Right atrium auricular region (tissue), 2 donors: ENCODE measurements at places on chromosomes 6 and 20.
A peak's percentile ranks its signal among the peaks of the same experiment; 100 is the strongest.

GRCh38 chr6:35362200-35362599 is 19.8 kb downstream of the PPARD start:
- no peak for DNase-seq

GRCh38 chr6:27352850-27353249 is 35.7 kb upstream of the ZNF391 start:
- no peak for DNase-seq

GRCh38 chr20:37356961-37357371 is 11.0 kb downstream of the SRC start:
- DNase-seq: no peak

DNA sequence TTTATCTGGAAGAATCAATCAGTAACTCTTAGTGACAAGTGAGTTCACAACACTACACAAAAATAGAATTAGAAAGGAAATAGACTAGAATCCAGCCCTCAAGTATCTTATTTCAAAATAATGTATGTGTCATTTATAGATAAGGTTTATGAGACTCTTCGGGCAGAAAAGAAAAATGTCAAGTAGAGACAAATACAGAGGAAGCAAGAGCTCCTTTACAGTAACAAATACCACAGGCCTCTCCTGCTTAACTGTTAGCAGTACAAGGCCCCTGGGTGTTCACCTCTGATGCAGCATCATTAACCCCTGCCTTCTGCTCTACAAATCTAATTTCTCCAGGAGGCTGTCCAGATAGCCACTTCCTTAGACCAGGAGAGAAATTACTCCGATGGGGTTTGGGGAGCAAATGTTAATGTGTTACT is 76.7 kb downstream of the UBE3D start:
- no peak for DNase-seq

DNA sequence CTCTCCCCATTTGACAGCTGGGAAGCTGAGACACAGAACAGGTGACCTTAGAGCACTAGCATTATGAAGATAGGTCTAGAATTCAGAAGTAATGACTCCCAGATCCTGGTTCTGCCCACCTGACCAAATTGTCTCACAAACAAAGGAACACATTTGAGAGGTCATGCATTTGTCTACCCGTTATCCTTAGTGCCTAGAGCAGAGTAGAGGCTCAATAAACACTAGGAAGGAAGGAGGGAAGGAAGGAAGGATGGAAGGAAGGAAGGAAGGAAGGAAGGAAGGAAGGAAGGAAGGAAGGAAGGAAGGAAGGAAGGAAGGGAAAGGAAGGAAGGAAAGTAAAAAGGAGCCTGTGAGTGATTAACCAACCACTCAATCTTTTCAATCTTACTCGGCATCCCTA is 63.3 kb downstream of the SNAP25 start:
- no peak for DNase-seq

GRCh38 chr6:62808565-62809293 is 402.5 kb upstream of the FKBP1C start:
- DNase-seq: no peak

DNA sequence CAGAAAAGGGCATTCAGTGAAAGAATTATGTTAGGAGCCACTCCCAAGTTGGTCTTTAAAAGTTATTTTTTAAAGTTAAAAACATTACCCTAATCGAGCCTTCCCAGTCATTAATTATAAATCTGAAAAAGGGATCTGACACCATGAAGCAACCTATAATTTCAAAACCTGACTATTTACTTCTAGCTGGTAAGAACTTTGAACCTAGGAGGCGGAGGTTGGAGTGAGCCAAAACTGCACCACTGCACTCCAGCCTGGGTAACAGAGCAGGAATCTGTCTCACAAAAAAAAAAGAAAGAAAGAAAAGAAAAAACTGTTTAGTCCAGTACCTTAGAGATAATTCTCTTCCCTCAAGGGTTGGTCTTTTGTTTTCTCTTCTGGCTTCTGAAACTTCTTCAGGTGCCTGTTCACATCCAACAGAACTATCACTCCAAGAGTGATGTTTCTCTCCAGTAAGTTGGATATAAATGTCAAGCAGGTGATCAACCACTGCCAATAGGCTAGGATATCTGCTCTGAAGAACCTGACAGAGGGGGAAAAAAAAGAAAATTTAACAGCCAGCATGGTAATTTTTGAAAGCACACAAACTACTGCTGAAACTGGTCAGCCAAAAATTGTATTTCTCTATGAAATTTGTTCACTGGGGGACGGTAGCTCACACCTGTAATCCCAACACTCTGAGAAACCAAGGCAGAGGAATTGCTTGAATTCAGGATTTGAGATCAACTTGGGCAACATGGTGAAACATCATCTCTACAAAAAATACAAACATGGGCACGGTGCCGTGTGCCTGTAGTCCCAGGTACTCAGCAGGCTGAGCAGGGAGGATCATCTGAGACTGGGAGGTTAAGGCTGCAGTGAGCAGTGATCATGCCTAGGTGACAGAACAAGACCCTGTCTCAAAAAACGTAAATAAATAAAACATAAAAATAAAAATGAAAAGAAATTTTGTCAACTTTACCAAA is 38.2 kb downstream of the MDN1 start:
- DNase-seq: no peak

DNA sequence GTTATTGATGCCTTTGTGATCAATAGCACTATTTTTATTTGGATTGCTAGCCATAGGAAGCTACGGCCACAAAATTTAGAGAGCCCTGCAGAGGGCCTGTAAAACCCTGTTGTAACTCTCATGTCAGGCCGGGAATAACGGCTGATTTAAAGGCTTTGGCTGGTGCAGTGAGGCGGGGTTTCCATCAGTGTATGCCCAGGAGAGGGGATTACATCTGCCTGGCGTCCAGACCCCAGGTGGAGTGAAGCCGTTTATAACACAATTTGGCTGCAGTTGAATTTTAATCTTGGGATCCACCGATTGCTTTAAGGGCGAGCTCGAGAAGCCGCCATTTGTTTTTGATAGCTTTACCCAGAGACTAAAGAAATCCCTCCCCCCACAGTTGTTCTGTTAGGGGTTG is 29.1 kb upstream of the APCDD1L start:
- DNase-seq: peak; percentile 1

DNA sequence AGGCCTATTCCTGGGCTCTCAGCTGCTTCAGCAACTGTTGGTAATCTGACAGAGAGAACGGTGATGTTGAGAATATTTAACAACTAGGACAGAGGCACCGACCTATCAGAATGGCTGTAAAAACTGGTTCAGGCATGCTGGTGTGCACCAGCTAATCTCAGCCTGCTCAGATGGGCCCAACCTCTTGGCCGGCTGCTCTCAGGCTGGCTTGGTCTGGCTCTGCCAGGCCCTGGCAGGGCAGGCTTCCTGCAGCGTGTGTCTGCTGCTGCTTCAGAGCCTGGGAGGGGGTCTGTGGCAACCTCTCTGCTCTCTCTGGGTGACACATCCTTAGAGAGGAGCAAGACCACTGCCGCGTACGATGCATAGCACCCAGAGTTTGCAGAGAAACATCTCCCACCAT is 4.8 kb downstream of the SLC2A12 start:
- no peak for DNase-seq

GRCh38 chr6:4856785-4857184 is 80.6 kb downstream of the CDYL start:
- no peak for DNase-seq

DNA sequence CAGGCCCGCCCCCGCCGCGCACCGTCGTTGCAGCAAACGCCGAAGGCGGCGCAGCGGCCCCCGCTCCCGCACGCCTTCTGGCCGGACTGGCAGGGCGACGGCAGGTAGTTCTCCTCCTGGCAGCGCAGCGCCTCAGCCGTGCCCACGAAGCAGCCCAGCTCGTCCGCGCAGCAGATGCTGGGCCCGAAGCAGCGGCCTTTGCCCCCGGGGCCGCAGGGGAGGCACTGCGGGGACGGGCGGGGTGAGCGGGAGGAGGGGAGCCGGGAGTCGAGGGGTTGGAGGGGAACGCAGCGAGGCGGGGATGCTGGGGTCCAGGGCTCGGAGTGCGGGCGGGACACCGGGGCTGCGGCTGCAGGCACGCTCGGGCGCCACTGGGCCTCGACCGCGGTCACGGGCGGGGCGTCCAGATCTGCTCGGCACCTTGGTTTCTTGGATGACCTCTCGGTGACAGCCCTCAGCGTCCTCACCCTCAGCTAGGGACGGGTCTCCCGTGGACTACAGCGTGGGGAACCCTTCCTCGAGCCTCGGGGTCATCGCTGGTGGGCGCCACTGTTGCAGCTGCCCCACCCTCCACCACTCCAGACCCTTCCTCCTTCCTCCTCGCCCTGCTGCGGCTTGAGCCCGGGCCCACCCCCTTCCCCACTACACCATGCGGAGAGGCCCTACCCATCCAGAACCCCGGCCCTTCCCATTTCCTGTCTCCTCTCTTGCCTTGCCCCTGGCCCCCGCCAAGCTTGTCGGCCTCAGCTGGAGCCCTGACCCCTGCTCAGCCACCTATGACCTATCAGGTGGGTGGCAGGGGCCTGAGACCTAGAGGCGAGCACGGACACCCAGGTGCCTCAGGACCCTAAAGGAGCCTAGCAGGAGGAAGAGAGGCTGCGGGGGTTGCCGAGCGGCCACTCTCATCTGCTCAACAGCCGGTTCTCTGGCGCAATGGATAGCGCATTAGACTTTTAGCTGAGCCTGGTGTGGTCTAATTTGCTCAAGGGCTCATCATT is 1.3 kb downstream of the AVP start:
- DNase-seq: no peak

- no peak for DNase-seq
Observed at GRCh38 chr20:32017711-32018251, 7.5 kb downstream of the CCM2L start.

DNA sequence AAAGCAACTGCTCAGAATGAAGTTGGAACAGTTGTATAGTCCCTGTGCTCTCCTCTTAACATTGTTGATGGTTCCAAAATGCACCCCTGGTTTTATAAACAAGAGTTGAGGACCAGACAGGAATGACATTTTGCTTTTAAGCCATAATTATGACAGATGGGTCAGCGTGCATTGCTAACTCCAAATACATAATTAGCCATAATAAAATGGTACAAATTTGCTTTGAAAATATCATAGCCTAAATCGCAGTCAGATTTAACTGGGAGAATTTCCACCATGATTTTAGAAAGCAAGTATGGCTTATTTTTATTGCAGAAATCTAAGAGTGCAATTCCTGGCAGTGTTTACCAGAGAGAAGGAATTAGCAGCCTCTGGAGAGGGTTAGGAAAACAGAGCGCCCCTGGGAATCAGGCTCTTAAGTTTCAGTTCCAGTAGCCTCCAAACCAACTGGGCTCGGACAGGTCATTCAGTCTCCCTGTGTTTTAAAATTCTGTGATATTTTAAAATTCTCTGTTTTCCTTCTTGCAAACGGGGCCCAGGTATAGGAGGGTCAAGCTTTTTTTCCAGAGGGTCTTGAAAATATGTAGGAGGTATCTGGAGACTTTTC is 302.3 kb downstream of the TBC1D7 start:
- no peak for DNase-seq

GRCh38 chr6:126631363-126631762 is 291.4 kb downstream of the CENPW start:
- no peak for DNase-seq

DNA sequence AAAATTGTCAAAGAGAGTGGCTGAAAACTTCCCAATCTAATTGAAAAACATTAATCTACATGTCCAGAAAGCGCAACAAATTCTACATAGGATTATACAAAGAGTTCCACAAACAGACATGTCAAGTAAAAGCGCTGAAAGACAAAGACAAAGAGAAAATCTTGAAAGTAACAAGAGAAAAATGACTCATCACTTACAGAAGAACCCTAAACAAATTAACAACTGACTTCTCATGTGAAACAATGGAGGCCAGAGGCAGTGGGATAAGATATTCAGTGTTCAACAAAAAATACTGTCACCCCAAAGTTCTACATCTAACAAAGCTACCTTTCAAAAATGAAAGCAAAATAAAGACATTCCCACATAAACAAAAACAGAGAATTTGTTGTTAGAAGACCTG is 2.0 kb upstream of the POM121L2 start:
- no peak for DNase-seq

DNA sequence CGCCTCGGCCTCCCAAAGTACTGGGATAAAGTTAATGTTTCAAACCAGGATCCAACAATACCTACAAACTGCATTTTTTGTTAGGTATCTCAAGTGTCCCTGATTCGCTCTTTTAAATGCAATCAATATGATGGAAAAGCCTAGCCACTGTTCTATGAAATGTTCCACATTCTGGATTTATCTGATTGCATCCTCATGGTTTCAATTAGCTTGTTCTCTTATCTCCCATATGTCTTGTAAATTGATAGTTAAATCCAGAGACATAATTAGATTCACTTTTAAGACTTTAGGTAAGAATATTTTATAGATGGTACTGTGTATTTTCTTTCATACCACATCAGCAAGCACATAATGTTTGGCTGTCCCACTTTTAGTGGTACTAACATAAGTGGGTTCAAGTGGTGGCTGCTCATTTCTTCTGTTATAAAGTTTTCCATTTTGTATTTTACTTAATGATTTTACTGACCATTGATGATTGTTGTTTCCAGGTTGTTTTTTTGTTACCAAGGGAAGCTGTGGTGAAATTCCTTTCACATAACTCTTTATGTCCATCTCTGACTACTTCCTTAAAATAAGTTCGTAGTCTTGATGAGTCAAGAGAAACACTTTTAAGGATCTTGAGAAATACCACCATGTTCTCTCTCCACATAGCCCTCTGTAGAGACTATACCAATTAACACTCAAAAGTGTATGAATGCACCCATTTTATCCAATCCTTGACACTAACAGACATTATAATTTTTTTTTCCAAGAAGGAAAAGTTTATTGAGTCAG is 40.5 kb downstream of the RNGTT start:
- DNase-seq: no peak

GRCh38 chr6:160028487-160029275 is 59.8 kb downstream of the IGF2R start:
- no peak for DNase-seq

DNA sequence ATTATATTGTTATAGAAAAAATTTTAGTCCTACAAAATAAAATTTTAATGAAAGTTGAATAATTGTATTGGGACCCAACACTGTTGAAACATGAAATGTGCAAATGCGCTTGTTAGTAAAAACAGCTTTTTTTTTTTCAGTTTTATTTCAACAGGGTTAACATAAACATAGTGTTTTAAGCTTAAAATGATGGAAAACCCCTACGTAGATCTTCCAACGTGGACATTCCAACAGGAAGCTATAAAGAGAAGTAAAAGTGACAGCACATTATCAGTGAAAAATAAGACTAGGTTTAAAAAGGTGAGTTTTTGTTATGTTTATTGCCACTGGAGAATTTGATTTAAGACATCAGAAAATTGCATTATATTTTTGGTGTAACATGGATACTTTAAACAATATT is 6.5 kb upstream of the GPR31 start:
- no peak for DNase-seq

GRCh38 chr6:143283887-143284645 is 166.4 kb downstream of the ADAT2 start:
- DNase-seq: no peak

- no peak for DNase-seq
Observed at GRCh38 chr6:149081281-149081680, 236.2 kb upstream of the TAB2 start.

- DNase-seq: no peak
Observed at GRCh38 chr6:142356201-142356883, 54.5 kb downstream of the ADGRG6 start.

DNA sequence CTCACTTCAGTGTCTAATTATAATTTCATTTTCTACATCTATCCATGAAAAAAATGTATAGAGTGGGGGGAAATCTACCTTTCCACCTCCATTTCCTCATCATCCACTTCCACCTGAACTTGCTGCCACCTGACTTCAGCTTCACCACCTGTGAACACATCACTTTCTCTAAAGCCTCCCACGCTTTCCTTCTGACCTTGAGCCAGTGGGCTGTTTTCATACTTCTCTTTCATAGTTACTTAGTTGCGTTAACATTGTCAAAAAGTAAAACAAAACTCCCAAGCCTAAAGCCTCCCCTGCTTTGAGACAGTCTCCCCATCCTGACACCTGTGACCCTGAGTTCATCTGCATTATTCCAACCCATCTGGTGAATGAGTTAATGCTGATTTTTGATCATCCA is 47.3 kb downstream of the KLHL31 start:
- DNase-seq: no peak
